ENCODE measurements at places on chromosomes 12 and 14.

DNA sequence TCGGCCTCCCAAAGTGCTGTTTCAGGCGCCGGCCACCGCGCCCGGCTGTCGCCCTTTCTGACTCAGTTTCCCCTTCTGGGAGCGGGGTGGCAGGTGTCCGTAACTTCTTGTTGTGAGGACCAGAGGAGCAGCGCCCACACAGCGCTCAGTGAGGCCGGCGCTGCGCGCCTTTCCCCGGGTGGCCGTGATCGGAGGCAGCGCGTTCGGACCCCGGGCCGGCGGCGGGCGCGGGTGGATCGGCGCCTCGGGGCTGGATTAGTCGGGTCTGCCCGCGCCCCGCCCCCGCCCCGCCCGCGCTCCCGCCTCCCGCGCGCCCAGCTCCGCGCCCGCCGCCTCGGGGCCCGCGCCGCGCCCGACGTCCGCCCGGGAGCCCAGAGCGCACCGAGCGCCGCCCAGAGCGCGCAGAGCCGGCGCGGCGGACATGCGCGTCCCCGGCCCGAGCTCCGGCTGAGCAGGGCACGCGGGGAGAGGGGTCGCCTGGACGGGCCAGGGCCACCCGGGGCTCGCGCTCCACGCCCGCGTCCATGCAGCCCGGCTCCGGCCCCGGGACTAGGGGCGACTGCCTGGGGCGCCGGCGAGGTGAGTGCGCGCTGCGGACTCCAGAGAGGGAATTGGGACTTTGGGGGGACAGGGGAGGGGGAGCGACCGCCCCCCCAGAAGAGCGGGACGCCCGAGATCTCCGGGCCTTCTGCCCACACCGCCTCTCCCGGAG, 50.6 kb downstream of the LRCOL1 start:
- peak; percentile 62 for DNase-seq

DNA sequence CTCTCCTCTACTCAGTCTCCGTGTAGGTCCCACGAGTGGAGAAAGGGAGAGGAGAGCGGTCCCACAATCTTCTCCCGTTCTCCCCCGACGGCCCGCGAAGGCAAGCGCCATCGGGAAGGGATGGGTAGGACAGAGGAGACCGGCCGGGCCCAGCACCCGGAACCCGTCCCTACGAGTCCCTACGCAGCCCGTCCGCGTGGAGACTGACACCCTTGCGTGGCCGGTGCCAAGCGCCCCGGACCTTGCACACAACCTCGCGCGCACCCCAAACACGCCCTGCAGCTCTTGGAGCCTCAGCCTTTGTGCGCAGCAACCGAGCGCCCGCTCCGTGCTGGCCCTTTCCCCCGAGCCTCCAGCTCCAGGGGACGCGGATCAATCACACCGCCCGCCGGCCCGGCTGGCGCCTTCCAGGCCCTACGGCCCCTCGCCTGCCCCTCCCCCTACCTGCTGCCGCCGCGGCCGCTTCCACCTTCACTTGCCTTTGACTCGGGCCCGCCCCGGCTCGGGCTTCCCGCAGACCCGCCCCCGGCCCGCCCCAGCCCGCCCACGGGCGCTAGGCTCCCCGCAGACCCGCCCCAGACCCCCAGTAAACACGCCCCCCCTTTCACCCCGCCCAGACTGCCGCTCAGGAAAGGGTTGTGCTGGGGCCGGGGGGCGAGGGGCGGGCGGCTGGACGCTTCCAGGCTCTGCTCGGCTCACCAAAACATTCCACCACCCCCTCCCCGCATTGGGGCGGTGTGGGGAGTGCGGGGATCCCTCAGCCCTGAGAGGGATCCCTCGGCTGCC, at the start of gene NDRG2:
Gene NDRG2 (minus strand): TSS at position 477 of the 786 bp plus-strand sequence. CDS start 1,746 bp downstream, outside the sequence.
- peak; percentile 87 for DNase-seq

DNA sequence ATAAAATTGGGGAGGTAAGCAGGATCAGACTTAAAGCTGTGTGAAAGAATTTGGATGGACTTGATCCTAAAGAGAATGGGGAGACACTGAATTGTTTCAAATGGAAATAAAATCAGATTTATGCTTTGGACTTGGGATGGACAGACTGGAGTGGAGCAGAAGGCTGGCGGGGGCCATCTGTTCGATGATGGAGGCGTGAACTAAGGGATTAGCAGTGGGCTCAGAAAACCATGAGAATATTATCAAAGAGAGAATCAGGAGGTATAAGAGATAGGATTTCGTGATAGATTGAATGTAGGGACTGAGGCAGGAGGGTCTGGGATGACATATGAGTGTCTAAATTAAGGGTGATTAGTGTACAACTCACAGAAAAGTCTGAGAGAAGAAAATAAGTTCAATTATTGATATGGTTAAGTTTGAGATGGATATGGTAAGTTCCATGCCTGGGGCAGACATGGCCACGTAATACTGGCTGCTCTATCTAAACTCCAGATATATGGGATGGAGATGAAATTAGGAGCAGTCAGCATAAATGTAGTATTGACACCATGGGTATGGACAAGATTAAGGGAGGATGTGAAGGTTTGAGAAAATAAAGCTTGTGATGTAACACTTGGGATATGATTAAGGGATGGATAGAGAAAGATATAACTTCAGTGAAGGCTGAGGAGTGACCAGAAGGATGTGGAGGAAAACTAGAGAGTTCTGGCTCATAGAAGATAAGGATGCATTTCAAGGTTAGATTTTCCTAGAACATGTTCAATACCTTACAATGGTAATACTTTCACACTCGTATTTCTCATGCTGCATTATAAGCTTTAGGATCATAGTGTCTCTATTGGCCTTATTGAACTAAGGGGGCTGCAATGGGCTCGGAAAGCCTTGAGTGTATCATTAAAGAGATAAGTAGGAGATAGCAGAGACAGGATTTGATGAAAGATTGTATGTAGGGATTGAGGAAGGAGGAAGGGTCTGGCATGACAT, 1.0 kb upstream of the TSSK4 start:
- no peak for DNase-seq

- DNase-seq = no peak
Measured at GRCh38 chr14:45261209-45261608, 8.2 kb upstream of the MIS18BP1 start.

GRCh38 chr14:92014040-92014439, 25.8 kb downstream of the TRIP11 start:
- no peak for DNase-seq

DNA sequence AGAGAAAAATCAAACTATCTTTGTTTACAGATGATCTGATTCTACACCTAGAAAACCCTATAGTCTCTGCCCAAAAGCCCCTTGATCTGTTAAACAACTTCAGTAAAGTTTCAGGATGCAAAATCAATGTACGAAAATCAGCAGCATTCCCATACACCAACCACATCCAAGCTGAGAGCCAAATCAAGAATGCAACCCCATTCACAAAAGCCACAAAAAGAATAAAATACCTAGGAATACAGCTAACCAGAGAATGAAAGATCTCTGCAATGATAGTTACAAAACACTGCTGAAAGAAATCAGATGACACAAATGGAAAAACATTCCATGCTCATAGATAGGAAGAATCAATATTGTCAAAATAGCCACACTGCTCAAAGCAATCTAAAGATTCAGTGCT, 265.7 kb downstream of the AEBP2 start:
- no peak for DNase-seq

GRCh38 chr12:6358881-6359280, 16.5 kb downstream of the SCNN1A start:
- DNase-seq = no peak

- peak; percentile 26 for DNase-seq
Measured at GRCh38 chr14:77883131-77883846, 83.4 kb downstream of the ADCK1 start.

GRCh38 chr14:79528828-79529416, 682.4 kb downstream of the DIO2 start:
- no peak for DNase-seq

GRCh38 chr12:115923851-115924250, 353.6 kb downstream of the MED13L start:
- no peak for DNase-seq

DNA sequence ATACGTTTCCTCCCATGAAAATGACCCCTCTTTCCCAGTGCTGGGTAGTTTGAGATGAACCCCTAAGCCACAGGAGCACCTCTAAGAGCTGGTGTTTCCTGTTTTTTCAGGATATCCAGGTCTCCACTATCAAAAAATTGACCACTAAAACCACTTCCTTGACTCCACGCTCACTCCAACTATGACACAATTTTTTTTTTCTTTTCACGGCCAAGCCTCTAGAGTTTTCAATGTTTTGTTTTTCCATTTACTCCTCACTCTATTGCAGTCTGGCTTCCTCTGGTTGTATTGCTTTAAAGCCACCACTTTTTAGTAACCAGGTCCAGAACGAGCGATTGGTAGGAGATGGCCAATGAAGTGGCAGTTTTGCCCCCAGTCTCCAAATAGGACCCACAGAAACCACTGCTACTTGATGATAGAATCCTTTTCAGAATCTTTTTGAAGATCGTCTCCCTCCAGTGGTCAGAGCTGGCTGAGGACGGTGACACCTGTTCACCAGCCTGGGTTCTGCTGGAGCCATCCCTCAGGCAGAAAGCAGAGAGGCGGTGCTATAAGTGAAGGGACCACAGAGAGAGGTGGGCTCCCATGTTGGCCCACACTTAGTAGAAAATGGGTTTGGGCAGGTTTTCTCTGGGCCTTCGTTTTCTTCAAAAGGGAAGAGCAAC, 454.4 kb downstream of the VRK1 start:
- no peak for DNase-seq

- peak; percentile 35 for DNase-seq
Measured at GRCh38 chr14:61625165-61625564, 70.1 kb upstream of the HIF1A start.

GRCh38 chr12:106025129-106025528, 113.6 kb downstream of the NUAK1 start:
- no peak for DNase-seq

DNA sequence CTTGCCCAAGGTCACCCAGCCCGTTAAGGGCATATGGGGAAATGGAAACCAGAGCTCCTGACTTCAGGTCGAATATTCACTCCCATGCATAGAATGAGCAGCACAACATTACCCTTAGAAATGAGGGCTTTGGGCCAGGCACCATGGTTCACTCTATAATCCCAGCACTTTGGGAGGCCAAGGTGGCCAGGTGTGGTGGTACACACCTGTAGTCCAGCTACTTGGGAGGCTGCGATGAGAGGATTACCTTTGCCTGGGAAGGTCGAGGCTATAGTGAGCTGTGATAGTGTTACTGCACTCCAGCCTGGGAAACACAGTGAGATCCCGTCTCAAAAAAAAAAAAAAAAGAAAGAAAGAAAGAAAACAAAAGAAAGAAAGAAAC, 341.0 kb upstream of the TMPO start:
- no peak for DNase-seq

DNA sequence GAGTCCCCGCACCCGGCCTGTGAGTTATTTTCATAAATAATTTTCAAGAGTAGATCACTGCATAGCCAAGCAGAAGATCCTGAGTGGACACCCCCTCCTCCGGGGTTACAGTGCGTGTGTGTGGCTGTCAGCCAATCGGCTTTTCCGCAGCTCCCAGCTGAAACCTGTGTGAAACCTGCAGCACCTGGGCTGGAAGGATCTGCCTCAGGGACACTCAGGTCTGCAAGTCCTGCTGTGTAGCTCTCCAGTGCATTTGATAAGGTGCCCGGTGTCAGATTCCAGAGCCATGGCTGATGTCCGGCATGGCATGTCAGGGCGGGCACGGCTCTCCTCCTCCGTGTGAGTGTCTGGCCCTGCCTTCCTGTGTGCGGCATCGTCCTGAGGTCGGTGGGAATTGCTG, 124.8 kb downstream of the GLT1D1 start:
- no peak for DNase-seq

GRCh38 chr12:12705838-12706520, 10.0 kb upstream of the GPR19 start:
- peak; percentile 21 for DNase-seq

- DNase-seq = no peak
Measured at GRCh38 chr12:13851828-13852227, 129.6 kb downstream of the GRIN2B start.

DNA sequence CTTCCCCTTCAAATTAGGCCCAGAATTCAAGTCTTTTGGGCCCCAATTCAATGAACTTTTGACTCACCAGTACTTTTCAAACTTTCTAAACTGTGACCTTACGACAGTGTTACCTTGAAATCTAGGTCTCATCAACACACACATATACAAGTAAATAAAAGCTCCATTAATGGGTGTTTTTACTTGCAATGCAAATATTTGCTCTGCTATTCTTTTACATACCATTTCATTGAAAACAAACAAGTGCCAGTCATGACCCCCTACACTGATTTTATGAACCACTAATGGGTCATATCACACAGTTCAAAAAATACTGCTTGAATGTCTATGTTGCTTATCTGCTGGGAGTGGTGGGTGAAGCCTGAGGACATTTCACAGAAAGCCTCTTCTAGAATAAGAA, 9.1 kb upstream of the NR1H4 start:
- DNase-seq = no peak

- no peak for DNase-seq
Measured at GRCh38 chr14:25006961-25007795, 42.8 kb downstream of the STXBP6 start.

GRCh38 chr12:95300286-95300685, 82.7 kb downstream of the VEZT start:
- DNase-seq = no peak

GRCh38 chr12:92938018-92938417, 8.9 kb upstream of the EEA1 start:
- DNase-seq = no peak

DNA sequence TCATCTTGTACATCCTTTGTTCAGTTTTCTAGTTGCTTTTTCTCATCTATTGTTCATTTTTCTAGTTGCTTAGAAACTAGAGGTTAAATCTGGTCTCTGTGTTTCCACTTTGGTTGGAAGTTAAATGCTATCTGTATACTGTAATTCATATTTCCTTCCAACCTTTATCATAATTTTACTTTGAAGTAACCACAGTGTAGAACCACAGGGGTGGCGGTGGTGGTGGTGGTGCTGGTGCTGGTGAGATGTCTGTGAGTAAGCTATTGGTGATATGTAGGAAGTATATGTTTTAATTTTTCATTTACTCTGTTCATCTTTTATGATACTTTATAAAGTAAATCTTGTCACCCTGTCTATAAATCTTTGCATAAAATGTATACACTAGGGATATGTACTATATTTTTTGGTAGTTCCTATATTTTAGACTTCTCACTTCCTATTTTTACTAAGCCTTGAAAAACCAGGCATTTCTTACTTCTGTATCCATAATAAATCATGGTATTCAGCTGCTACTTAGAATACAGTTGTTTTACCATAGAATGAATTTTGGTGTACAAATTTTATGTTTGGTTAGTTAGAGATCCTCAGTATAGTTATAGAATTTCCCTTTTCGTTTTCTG, 31.9 kb downstream of the CCDC91 start:
- DNase-seq = no peak

DNA sequence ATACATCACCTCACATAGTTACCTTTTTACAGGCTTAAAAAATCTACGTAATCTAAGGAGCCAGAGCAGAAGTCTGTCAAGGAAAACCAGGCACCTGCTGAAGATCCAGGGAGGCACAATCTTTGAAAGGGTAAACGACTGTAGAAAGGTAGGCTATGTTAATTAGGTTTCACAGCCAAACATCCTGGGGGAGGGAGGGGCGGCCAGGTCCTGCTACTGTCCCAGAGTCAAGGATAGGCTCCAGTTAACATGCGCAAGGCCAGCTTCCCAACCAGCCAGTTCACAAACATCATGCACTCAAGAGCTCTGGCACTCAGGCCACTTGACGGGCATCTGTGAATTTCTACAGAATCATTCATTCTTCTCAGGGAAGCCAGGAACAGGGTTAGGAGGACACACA, 22.9 kb downstream of the NIN start:
- DNase-seq = no peak

All from BE2C (cell line).